ENCODE measurements at places on chromosomes 3 and 15.

GRCh38 chr3:58222161-58222724 lies 11.5 kb upstream of the DNASE1L3 start:
- no peak for DNase-seq

DNA sequence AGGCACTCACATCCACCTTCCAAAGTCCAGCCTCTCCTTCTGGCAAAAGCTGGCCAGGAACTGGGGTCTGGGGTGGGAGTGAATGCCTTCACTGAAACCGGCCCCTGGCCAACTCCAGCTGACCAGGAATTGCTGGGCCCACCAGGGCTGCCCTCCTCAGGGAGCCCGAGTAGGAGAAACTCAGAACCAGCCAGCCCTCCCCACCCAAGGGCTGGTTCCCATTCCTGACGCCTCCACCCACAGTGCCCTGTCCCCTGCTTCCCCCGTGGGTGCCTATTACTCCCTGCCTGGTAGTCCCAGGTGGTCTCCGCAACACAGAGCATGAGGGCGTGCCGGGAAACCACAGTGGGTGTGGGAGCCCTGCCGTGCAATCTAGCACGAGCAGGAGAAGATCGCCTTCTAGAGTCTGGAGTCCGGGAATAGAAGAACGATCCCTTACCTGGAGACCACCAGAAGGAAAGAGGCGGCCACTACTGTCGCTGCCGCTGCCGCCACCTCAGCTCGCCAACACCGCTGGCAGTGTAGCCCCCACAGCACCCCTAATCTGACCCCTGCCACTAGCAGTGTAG lies 178.8 kb downstream of the POTEB3 start:
- DNase-seq: no peak

- no peak for DNase-seq
Observed at GRCh38 chr15:78628227-78628626, 7.4 kb upstream of the CHRNA3 start.

DNA sequence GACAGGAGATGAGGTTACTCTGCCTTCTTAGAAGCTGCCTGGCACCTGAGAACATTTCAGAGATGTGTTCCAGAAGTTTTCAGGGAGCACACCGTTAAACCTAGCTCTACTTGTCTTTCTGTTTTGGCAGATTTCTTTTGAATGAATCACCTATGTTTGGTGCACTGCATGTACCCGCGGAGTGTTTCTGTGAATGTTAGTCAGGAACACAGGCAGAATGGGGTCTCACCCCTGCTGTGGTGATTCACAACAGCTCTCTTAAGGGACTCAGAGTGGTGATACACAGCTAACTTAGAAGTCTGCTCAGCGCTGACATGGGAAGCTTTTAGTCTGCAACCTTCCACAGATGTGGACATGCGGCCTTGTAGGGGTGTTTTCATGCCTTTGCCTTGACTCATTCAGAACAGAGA lies 24.0 kb downstream of the TSEN2 start:
- no peak for DNase-seq

DNA sequence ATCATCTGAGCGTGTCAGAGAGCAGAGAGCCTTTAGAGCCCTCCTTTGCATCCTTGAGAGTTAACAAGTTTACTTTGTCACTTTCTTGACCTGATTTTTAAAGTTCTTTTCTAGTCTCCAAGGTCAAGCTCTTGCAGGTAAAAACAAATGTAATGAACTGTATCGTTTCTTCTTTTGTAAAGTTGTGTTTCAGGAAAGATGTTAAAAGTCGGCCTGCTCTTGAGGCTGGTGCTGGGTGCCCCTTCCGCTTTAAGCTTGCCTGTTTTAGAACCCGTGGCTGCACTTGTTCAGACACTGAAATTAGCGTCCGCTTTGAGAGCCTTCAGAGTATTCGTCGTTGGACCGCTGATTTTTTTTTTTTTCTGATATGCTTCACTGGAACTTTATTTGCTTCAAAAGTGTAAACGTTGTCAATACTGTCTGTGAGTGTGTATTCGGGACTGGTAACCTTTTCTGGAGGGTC lies 52.6 kb upstream of the ULK4 start:
- DNase-seq: no peak

GRCh38 chr15:57654153-57654852 lies 52.2 kb upstream of the POLR2M start:
- DNase-seq: no peak

DNA sequence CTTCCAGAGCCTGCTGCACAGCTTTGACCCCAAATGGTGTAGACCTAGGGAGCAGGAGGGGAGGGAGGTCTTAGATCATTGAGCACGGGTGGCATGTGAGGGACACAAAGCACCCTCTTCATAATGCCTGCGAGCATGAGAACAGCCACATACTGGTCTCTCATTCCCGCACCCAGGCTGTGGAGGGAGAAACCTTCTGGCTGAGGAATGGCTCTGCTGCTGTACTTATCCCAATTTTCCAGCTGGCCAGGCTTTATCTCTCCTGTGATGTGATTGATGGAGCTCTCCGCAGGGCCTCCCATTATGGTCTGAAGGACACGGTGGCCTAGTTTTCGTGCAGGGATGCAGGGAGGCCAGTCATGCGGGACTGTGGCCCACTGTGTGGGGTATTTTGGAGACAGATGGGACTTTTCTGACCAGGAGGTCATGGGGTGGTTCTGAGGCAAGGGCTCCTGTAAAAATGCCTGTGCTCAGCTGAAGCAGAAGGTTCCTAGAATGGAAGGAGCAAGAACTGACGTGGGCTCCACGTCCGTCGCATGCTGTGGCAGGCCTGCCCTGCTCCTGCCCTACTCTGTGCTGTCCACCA lies 251.5 kb downstream of the PLCL2 start:
- DNase-seq: no peak
